Activated T-helper 1 cell treated with anti-CD3 and anti-CD28 coated beads, Interleukin-2, amount 50 U/mL, for 16 hours (primary cell): ENCODE measurements at places on chromosomes 3 and 15.

- no peak for DNase-seq
Observed at GRCh38 chr15:62999923-63000561, 42.5 kb upstream of the TPM1 start.

- DNase-seq = no peak
Observed at GRCh38 chr15:64854041-64854440, 12.3 kb downstream of the PLEKHO2 start.

- no peak for DNase-seq
Observed at GRCh38 chr3:124352149-124352539, 360.2 kb upstream of the ROPN1 start.

GRCh38 chr15:64596701-64597476 lies 136.5 kb downstream of the ZNF609 start:
- no peak for DNase-seq

GRCh38 chr3:167919590-167919989 lies 176.1 kb downstream of the GOLIM4 start:
- DNase-seq = no peak

DNA sequence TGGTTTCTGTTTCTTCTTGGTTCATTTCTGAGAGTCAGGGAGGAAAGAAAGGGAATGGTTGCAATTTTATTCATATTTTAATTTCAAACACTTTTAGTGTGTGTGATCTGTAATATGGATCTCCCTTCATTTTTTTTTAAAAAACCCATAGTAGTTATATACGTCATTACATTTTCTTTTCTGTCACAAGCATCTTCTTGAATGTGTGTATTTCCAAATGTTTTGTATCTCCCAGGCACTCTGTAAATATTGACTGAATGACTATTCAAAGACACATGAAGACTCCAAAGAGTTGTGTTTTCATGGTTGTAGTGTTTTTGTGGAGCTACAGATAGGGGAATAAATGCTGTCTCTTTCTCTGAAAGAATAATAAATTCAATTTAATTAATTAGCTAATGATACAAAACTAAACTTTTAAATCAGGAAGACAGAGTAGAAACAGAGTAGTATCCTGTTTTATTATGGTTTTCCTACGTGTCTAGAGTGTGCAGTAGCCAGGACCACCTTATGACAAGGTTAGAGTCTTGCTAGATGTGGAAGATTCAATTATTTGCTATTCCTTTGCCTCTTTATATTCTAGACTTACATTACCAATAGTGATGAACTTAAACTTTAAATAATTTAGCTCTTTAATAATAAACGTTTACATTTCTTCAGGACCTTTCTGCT lies 35.5 kb downstream of the NECTIN3 start:
- DNase-seq = no peak

- DNase-seq = no peak
Observed at GRCh38 chr15:83710452-83710851, 56.5 kb downstream of the ADAMTSL3 start.

- DNase-seq = no peak
Observed at GRCh38 chr3:123287962-123288302, 86.2 kb downstream of the SEC22A start.

- no peak for DNase-seq
Observed at GRCh38 chr15:63344731-63345390, 36.8 kb downstream of the CA12 start.

GRCh38 chr3:176378789-176379188 lies 818.5 kb downstream of the TBL1XR1 start:
- DNase-seq = no peak
